ENCODE measurements at places on chromosomes 11 and 22. TPM values are rescaled to one million over a fixed set of nuclear protein-coding genes. Genes with fewer than 3 reads are reported as not detected.

DNA sequence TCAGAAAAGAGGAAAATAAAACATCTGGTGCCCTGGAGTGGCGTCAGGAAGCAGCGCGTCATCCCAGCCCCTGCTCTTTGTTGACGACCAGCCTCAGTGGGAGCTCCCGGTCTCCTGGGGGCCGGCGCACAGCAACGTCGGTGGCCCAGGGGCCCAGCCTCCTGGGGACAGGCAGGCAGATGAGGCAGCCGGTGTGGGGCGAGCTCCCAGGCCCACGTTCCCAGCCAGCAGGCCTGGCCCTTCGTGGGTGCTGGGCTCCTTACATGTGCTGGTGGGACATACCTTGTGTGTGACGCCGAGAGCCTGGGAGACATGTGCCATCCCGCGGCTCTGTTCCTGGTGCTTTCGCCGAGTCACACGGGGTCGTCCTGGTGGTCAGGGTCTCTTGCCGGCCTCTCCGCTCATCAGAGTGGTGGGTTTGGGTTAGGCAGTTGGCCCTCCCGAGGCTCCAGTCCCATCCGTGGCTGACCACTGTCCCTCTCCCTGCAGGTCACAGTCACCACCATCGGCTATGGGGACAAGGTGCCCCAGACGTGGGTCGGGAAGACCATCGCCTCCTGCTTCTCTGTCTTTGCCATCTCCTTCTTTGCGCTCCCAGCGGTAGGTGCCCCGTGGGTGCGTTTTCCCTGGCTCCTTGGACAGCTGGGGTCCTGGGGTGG is 116.7 kb downstream of the KCNQ1OT1 start:
- H3K36me3 ChIP-seq = no peaks in the 10 kb centered on the region
- no peaks in the 10 kb centered on the region for H3K27me3 ChIP-seq
- H3K27ac ChIP-seq = no peak overlapping the region
- no peak overlapping the region for H3K4me3 ChIP-seq
- DNase-seq = no peak

DNA sequence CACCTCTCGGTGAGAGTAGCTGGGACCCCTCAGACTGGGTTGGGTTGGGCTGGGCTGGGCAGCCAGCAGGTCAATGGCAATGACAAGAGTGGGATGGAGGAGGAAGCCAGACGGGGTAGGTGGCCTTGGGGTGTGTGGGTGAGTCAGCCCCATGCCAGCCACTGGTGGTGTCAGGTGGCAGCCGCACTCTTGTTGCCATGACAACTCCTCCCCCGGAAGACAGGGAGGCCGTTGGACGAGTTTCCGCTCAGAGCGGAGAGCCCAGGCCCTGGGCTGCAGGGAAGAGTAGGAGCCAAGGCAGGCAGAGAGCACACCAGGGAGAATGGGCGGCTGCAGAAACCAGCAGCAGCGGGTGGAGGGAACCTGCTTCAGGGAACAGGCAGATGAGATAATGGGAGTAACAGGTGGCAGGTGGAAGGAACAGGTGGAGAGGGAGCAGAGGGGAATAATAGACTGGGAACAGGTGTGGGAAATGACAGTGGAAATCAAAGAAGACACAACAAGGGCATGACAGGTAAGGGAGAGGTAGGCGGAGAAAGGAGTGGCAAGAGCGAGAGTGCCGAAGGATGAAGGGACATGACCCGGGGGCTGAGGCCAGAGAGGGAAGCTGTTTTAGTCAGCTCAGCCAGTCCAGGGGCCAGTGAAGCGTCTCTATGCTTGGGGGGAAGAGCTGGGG is 8.7 kb downstream of the SPTBN2 start:
- no peaks in the 10 kb centered on the region for H3K36me3 ChIP-seq
- H3K4me1 ChIP-seq = peaks cover 13% of the 10 kb centered on the region
- peak; percentile 72 for DNase-seq
- H3K27me3 ChIP-seq = peaks cover 4% of the 10 kb centered on the region

DNA sequence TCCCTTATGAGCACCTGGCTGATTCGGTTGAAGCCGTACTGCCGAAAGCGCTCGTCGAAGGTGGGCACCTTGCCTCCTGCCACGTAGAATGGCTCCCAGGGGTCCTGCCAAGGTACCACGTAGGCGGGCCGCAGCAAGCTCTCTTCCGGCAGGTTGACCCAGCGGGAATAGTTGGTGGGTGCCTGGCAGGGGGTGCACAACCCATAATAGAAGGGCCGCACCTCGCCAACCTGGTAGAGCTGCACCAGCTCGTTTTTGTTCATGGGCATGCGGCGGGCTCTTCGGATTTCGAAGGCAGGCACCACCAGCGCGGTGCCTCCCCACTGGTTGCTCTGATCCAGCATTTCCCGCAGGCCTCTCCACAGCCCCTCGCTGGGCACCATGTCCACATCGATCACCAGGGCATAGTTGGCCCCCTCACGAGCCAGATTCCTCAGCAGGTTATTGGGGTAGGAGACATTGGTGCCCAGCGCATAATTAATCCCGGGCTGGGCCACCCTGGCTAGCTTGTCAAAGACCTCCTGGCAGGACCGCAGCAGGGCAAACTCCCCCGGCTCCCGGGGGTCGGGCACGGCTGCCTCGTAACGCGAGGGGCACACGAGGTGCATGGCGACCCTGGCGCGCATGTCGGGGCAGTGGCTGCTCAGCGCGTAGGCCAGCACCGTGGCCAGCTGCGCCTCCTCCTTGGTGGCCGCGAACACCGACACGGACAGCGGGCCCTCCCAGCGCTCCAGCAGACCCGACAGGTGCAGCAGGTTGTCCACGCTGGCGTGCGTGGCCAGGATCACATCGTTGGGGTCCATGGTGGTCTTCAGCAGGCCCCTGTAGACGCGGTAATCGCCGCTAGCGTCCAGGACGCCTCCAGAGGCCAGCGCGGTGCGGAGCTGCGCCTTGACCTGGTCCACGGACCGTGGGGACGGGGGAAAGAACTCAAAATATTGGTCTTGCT is 679 bp downstream of the B4GAT1 start:
- H3K4me3 ChIP-seq = peak overlapping the region; percentile 81
- H3K27me3 ChIP-seq = no peaks in the 10 kb centered on the region
- H3K36me3 ChIP-seq = no peaks in the 10 kb centered on the region
- no peak for DNase-seq
- peaks cover 33% of the 10 kb centered on the region for H3K4me1 ChIP-seq

- no peak for DNase-seq
- H3K36me3 ChIP-seq = peaks cover 3% of the 10 kb centered on the region
Measured at GRCh38 chr11:33608386-33608785, 92.2 kb downstream of the C11orf91 start.

FZD4 gene
- total RNA-seq = 4.7 TPM

Data from astrocyte (in vitro differentiated cells and primary cell).